DND-41 (cell line): ENCODE measurements at places on chromosomes 12 and 14.

DNA sequence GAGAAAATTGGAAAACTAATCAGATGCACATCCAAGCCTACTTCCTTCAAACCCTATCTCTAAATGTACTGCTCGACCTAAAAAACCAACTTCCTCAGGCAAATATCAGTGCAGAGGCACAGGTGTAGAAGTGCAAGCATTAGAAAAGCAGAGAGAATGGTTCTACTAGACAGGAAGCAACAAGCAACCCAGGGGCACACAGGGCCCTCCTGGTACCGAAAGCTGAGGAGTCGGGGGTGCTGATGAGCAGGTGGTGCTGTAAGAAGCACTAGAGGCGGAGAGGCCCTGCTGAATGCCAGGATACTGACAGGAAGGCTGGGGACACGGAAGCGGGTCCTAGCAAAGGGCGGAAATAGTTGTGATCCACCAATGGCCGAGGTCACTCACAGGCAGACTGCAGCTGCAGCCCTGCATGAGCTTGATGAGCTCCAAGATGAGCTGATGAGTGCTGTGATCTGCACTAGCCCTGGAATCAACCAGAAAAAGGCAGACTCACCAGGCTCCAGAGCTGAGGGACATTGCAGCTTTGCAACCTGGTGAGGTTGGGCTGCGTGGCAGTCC is 85.9 kb downstream of the TTC7B start:
- no peaks in the 10 kb centered on the region for H3K27me3 ChIP-seq
- H3K4me1 ChIP-seq = no peaks in the 10 kb centered on the region

- no peak for DNase-seq
- peak overlapping the region; percentile 54; the same call in 1 of the 2 replicates for H3K27ac ChIP-seq
- no peak overlapping the region for H3K4me3 ChIP-seq
- peaks cover 23% of the 10 kb centered on the region for H3K4me1 ChIP-seq
- H3K27me3 ChIP-seq = no peaks in the 10 kb centered on the region
- peaks cover 23% of the 10 kb centered on the region for H3K36me3 ChIP-seq
Measured at GRCh38 chr12:111436266-111436665, 30.5 kb downstream of the SH2B3 start.

DNA sequence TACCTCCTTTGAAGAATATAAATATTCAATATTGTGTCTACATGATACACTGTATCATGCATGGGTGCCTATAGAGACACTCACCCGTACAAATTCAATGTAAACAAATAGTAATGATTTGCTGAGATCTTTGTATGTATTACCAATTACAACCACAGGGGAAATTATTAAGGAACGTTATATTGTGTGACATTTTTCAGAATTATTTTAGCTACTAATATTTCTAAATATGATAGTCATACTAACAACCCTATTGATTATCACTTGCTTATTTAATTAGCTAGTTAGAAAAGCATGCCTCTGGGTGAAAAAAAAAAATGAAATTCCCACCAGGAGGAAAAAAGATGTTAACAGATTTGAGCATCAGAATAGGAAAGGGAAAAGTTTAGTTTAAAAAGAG is 2.1 kb downstream of the SOX5 start:
- H3K27me3 ChIP-seq = no peaks in the 10 kb centered on the region
- DNase-seq = no peak
- H3K4me1 ChIP-seq = no peaks in the 10 kb centered on the region
- H3K27ac ChIP-seq = no peak overlapping the region
- no peak overlapping the region for H3K4me3 ChIP-seq

GRCh38 chr14:53547593-53547992 is 394.5 kb upstream of the DDHD1 start:
- H3K27me3 ChIP-seq = no peaks in the 10 kb centered on the region
- no peak overlapping the region for H3K4me3 ChIP-seq
- no peaks in the 10 kb centered on the region for H3K36me3 ChIP-seq
- H3K4me1 ChIP-seq = no peaks in the 10 kb centered on the region

DNA sequence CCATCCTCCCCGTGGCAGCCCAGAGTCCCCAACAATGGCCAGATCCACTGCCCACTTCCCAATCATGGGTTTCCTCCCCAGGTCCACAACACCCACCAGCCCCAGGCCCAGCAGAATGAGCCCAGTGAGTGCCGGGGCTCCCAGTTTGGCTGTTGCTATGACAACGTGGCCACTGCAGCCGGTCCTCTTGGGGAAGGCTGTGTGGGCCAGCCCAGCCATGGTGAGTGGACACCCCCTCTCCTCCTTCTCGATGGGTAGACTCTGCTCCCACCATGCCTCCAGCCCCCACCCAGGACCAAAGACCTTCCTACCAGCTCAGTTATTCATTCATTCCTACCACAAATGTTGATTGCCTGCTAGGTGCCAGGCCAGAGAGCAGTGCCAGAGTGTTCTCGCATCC is 23.8 kb downstream of the PAPLN start:
- H3K4me1 ChIP-seq = no peaks in the 10 kb centered on the region
- H3K36me3 ChIP-seq = no peaks in the 10 kb centered on the region
- DNase-seq = no peak
- no peaks in the 10 kb centered on the region for H3K27me3 ChIP-seq

DNA sequence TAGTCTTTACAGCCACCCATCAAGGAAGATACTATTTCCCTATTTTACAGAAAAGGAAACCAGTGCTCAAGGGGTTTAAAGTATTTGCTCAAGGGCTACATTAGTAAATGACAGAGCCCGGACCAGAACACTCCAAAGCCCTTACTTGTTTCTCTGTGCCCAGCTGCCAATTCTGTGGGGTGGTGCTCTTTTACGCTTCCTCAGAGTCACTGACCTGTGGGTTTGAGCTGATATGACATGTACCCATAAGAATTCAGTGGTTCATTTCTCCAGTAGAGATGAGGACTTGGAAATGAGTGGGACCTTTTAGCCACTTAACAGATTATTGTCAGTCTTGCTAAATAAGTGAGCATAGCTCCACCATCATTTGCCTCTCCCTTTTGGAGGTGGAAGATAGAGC is 37.4 kb upstream of the NKX2-8 start:
- no peak overlapping the region for H3K27ac ChIP-seq
- peaks cover 14% of the 10 kb centered on the region for H3K4me1 ChIP-seq
- H3K4me3 ChIP-seq = no peak overlapping the region
- no peak for DNase-seq

GRCh38 chr12:28787151-28787550 is 361.9 kb upstream of the FAR2 start:
- H3K36me3 ChIP-seq = no peaks in the 10 kb centered on the region
- H3K4me1 ChIP-seq = no peaks in the 10 kb centered on the region
- H3K27ac ChIP-seq = no peak overlapping the region
- no peak for DNase-seq

DNA sequence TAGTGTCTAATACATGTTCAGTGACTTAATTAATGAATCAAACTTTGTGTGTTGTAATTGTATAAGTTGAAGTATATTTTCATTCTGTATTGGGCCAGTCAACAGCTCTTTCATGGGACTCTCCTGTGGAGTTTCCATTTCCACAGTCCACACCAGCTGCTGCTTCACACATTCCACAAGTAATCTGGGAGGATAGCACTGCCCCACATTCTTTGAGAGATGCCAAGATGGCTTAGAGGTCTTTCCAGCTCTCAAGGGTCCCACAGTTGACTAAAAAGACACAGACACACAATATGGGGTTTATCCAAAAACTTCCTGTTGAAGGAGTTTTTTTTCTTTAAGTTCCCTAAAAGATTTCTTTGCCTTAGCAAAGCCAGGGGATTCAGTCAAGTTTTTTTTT is 408.3 kb downstream of the AACS start:
- H3K27me3 ChIP-seq = peaks cover 3% of the 10 kb centered on the region
- no peak overlapping the region for H3K27ac ChIP-seq
- DNase-seq = no peak
- no peak overlapping the region for H3K4me3 ChIP-seq

DNA sequence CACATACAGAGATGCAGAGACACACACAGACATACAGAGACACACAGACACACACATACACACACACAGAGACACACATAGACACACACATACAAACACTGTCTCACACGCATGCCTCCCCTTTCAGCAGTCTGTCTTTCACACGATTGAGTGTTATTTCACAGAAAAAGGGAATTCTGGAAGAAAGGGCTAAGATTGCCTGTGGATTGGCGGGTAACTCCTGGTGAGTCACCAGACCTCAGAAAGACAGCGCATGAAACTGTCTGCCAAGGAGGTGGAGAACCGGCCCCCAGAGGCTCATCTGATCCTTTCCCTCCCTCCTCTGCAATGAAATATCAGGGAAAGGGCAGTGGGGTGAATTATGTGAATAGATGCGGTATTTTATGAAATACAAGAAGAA is 127.2 kb upstream of the GSC start:
- H3K27ac ChIP-seq = no peak overlapping the region
- no peaks in the 10 kb centered on the region for H3K4me1 ChIP-seq
- no peak for DNase-seq
- H3K36me3 ChIP-seq = no peaks in the 10 kb centered on the region

GRCh38 chr12:113929312-113929989 is 36.7 kb downstream of the RBM19 start:
- H3K4me3 ChIP-seq = no peak overlapping the region
- H3K4me1 ChIP-seq = no peaks in the 10 kb centered on the region
- DNase-seq = peak; percentile 19

DNA sequence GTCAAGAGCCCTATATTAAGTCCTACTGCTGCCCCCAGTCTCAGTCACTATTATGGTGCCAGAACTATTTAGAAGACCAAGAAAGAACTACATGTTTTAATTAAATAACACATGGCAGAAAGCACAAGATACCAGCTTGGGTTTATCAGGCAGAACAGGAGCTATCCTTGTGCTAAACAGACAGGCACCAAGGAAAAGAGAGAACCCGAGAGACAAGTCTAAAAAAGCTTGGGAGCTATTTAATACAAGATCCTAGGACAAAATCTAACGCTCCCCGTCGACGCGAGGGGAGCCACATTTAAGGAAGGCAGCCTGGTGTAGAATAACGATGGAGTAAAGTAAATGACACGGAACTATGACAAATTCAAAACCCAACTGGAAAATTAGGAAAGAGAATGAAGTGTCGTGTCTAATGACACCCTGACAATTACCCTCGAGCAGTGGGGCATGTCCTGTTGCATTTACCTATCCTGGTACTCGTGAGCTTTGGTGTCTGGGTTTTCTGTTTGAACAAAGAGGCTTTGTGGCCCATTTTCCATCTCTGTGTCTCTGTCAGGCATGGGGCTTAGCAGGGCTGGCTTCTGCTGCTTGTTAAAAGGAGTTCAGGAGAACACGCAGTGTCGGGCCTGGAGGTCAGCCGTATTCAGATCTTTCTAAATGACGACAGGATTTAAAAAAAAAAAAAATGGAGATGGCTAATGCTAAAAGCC is 140.6 kb downstream of the ETNK1 start:
- no peaks in the 10 kb centered on the region for H3K27me3 ChIP-seq
- DNase-seq = no peak
- no peak overlapping the region for H3K4me3 ChIP-seq
- H3K36me3 ChIP-seq = no peaks in the 10 kb centered on the region
- no peak overlapping the region for H3K27ac ChIP-seq
- no peaks in the 10 kb centered on the region for H3K4me1 ChIP-seq

DNA sequence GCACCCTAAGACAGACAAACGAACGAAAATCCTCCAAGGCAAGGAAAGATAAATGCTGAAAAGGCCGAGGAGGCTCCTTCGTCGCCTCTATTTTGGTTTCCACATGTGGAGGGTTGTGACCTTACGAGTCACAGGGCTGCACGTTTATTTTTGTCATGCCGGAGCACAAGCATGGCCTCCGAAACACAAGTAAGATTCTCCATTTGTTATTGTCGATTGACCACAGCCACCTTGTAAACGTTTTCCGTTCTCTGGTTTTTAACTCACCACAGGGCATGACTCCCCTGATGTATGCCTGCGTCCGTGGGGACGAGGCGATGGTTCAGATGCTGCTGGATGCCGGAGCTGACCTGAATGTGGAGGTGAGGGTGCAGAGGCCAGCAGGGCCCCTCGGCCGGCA is 73.1 kb upstream of the PWP1 start:
- H3K27me3 ChIP-seq = peaks cover 7% of the 10 kb centered on the region
- H3K4me1 ChIP-seq = no peaks in the 10 kb centered on the region
- H3K4me3 ChIP-seq = no peak overlapping the region
- H3K36me3 ChIP-seq = no peaks in the 10 kb centered on the region
- H3K27ac ChIP-seq = no peak overlapping the region

DNA sequence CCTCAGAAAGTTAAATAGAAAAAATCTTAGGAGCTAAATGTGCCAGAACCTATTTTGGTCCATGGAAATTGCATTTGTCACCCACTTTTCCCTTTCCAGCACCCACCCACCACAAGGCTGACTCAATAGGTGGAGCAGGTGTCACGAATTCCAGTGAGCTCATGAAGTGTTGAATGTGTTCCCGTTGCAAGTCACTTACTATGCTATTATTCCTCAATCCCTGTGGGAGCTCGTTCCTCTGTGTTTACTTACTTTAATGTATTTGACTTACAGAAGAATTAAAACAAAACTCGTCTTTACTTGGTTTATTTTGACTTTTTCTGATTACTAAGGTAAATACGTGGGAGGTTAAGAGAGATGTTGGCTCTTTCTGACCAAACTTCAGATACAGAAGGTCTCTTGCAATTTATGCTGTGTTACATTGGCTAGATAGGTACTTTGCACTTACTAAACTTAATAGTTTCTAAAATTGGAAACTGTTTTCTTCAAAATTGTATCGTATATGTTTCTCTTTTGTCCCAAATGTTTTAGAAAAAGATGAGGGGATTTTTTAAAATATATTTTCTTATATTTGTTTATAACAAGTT is 269.4 kb upstream of the NOVA1 start:
- no peaks in the 10 kb centered on the region for H3K36me3 ChIP-seq
- no peak for DNase-seq
- H3K27me3 ChIP-seq = no peaks in the 10 kb centered on the region
- H3K4me3 ChIP-seq = no peak overlapping the region
- no peak overlapping the region for H3K27ac ChIP-seq

DNA sequence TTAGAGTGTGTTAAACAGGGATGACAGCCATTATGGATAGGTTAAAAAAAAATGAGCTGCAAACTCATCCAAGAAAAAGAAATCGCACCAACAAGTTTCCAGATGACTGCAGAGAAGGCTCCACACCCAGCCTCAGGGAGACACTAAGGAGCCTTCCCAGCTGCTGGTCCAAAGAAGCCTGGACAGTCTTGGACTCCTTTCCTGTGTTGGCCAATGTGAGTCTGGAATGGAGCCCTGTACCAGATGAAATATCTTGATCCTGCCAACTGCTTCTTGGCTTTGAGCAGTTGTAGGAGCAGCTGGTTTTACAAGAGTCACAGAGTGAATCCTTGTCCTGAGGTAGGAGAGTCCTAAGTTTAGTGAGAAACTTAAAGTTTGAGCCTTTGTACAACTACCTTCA is 44.5 kb downstream of the SLC38A1 start:
- H3K27me3 ChIP-seq = no peaks in the 10 kb centered on the region
- no peak for DNase-seq
- no peak overlapping the region for H3K4me3 ChIP-seq
- H3K36me3 ChIP-seq = no peaks in the 10 kb centered on the region
- H3K4me1 ChIP-seq = peaks cover 12% of the 10 kb centered on the region

- no peak overlapping the region for H3K27ac ChIP-seq
- peaks cover 7% of the 10 kb centered on the region for H3K27me3 ChIP-seq
- DNase-seq = no peak
Measured at GRCh38 chr14:104007121-104007520, 64.8 kb upstream of the RD3L start.

- H3K27me3 ChIP-seq = no peaks in the 10 kb centered on the region
- no peaks in the 10 kb centered on the region for H3K4me1 ChIP-seq
- no peak within 1 kb of the TSS for H3K4me3 ChIP-seq
- no peaks in the 10 kb centered on the region for H3K36me3 ChIP-seq
Measured at GRCh38 chr12:14567351-14568162, at the start of gene PLBD1. Gene PLBD1, minus strand, starts transcription at chr12:14567883. Its CDS starts 187 bp downstream, at chr12:14567696.
